ENCODE measurements at places on chromosomes 12 and 14. TPM values are rescaled to one million over a fixed set of nuclear protein-coding genes. Genes with fewer than 3 reads are reported as not detected.

The STON2 gene
- total RNA-seq, result not detected

The GDF3 gene
- total RNA-seq, result not detected

The GARIN6 gene
- not detected for total RNA-seq

The C12orf60 gene
- 1.5 TPM for total RNA-seq

The OLR1 gene
- total RNA-seq, result not detected

The NGB gene
- not detected for total RNA-seq

The HOXC9 gene
- total RNA-seq, result not detected

The RPL36AL gene
- 222 TPM for total RNA-seq

The MSI1 gene
- total RNA-seq, result not detected

The B4GALNT1 gene
- total RNA-seq, result 1.9 TPM

The MANSC4 gene
- total RNA-seq, result not detected

The EGLN3 gene
- 51.0 TPM for total RNA-seq

The TAS2R8 gene
- not detected for total RNA-seq

The TBC1D30 gene
- 0.11 TPM for total RNA-seq

The ARHGEF40 gene
- not detected for total RNA-seq

The CATSPERB gene
- 8.0 TPM for total RNA-seq

The CLSTN3 gene
- total RNA-seq, result 81.9 TPM

The MYO1H gene
- total RNA-seq, result not detected

The MYF5 gene
- not detected for total RNA-seq

The RDH5 gene
- total RNA-seq, result 10.4 TPM

The CCDC196 gene
- not detected for total RNA-seq

The CSRP2 gene
- total RNA-seq, result 0.11 TPM

The LYZ gene
- 0.89 TPM for total RNA-seq

The CACNA1C gene
- 0.09 TPM for total RNA-seq

The MUCL1 gene
- not detected for total RNA-seq

The SOX5 gene
- not detected for total RNA-seq

The OR10A7 gene
- not detected for total RNA-seq

The RPGRIP1 gene
- total RNA-seq, result not detected

The FRMD6 gene
- total RNA-seq, result 4.5 TPM

The BIN2 gene
- total RNA-seq, result 173 TPM

The RNF212B gene
- total RNA-seq, result not detected

The RTL1 gene
- total RNA-seq, result not detected

The RASAL1 gene
- total RNA-seq, result 0.09 TPM

The FAM181A gene
- total RNA-seq, result not detected

The TOMM20L gene
- total RNA-seq, result not detected

The DERA gene
- 19.8 TPM for total RNA-seq

The LRIG3 gene
- total RNA-seq, result 0.05 TPM

The OR6C2 gene
- not detected for total RNA-seq

The ENDOU gene
- not detected for total RNA-seq
